ENCODE measurements at places on chromosomes 2 and 18.

GRCh38 chr2:186641807-186642321 lies 52.0 kb upstream of the FAM171B start:
- DNase-seq = peak; percentile 72

DNA sequence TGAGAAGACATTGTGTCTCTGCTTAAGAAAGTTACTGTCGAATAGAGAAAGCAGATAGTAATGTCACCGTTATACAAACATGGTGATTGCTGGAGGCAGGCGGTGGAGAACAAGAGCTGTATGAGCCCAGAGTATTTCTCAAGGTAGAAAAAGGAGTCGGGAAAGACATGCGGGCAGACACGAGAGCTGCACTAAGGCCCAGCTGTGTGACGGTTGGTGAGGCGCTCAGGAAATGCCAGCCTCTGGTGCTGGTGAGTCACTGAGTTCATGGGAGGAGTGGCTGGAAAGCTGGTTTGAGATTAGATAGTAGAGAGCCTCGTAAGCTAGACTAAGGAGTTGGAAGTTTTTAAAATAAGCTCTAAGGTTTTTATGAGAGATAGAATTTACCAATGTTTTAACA lies 390.9 kb upstream of the TRIB2 start:
- DNase-seq = peak; percentile 66

- peak; percentile 49 for DNase-seq
These were observed 6.7 kb downstream of the TNFRSF11A start for GRCh38 chr18:62331581-62332356.

DNA sequence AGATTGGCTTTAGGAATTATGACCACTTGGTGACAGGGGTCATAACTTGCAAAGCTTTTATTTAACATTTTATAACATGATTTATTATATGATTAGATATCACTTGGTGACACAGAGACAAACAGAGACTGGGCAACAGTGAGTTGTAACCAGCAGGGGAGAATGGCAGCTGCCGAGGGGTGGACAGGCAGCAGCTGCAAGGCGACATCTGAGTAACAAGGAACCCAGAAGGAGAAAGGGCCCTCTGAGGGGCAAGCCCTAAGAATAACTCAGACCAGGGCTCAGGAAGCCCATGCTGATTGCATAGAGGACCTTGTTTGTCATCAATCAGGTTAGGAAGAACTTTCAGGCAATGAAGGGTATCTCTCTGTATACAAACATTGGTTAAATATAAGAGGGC lies 339.9 kb upstream of the SOX11 start:
- no peak for DNase-seq

GRCh38 chr2:46320141-46320567 lies 22.9 kb downstream of the EPAS1 start:
- no peak for DNase-seq

- peak; percentile 16 for DNase-seq
These were observed 82.0 kb upstream of the SLC66A3 start for GRCh38 chr2:11073251-11073650.
